ENCODE measurements at places on chromosomes 16 and 17.

- no peak for DNase-seq
Measured at GRCh38 chr16:68660359-68660795, 15.3 kb downstream of the CDH3 start.

DNA sequence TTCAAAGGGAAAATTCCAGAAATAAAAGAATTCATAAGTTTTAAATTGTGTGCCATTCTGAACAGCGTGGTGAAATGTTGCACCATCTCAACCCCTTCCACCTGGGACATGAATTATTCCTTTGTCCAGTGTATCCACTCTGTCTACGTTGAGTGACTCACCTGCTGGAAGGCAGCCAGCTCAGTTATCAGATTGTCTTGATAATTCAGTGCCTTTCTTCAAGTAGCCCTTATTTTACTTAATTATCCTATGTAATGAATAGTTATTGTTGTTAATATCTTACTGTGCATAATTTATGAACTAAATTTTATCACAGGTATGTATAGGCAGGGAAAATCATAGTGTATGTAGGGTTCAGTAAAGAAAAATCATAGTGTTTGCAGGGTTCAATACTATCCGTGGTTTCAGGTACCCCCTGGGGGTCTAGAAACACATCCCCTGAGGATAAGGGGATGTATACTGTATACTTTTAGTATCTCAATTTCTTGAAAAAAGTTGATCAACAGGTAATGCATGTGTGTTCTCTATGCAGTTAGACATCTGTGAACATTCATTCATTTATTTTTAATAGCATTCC lies 7.7 kb upstream of the PCTP start:
- DNase-seq: no peak

- DNase-seq: no peak
Measured at GRCh38 chr16:88591577-88592021, 21.4 kb downstream of the ZC3H18 start.

GRCh38 chr16:50741225-50741780 lies 583 bp upstream of the CYLD start:
- DNase-seq: peak; percentile 52

DNA sequence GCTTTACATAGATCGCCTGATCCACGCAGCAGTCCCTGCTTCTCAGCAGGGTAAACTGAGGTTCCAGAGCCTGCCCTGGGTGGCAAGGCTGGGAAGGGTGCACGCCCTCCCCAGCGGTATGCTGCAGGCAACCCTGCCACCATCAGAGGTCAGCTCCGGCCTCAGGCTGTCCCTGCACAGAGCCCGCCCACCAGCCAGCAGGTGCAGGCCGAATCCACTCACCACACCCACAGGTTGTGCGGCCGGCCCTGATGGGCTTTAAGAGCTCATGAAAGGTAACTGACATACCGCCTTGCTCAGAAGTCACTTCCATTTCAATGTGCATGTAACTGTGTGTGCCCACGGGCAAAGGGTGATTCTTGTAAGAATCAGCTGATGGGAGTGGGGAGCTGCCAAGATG lies 7.1 kb downstream of the RBFOX3 start:
- no peak for DNase-seq

DNA sequence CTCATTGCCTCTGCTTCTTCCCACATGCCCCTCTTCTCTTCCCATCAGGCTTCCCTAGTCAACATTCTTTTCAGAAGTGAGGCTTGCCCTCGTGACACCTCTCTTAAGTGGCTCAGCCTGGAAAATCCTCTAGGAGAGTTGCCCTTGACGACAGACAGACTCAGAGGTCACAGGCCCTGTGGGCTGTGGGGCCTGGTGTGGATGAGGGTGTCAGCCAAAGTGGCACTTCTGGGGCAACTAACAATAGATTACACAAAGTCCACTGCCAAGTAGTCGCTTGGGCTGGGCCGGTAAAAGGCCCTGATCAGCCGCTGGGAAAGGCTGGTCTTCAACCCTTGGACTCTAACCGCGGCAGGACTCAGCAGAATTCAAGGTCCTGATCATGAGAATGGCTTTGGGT lies 33.7 kb upstream of the METTL16 start:
- peak; percentile 28 for DNase-seq

DNA sequence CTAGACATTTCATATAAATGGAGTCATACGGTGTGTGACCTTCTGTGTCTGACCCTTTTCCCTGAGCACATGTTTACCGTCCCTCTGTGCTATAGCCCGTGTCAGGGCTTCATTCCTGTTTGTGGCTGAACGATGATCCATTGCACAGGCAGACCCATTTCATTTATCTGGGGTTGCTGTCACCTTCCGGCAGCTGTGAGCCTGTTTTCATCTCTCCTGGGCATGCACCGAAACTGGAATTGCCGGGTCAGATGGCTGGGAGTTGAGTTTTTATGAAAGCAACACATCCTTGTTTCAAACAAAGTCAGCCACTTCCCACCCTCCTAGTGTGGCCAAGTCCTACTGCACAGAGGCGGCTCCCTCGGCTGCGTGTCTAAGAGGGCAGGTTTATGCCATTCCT lies 25.5 kb downstream of the BAIAP2 start:
- DNase-seq: no peak

DNA sequence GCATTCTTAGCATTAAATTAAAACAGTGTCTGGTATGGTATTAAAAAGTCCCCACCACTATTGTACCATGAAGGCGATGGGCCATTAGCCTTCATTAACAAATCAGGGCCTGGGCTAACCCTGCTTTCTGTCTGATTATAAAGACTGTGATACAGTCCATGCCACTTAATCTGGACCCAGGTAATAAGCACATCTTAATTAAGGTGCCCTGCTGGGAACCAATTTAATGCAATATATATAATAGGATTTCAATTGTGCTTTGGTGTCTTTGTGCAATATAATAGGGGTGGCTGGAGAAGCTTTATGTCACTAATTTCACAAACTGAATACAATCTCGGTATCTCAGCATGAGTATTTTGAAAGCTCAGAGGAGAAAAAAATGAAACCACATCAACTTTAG lies 64.4 kb upstream of the CDH8 start:
- no peak for DNase-seq

DNA sequence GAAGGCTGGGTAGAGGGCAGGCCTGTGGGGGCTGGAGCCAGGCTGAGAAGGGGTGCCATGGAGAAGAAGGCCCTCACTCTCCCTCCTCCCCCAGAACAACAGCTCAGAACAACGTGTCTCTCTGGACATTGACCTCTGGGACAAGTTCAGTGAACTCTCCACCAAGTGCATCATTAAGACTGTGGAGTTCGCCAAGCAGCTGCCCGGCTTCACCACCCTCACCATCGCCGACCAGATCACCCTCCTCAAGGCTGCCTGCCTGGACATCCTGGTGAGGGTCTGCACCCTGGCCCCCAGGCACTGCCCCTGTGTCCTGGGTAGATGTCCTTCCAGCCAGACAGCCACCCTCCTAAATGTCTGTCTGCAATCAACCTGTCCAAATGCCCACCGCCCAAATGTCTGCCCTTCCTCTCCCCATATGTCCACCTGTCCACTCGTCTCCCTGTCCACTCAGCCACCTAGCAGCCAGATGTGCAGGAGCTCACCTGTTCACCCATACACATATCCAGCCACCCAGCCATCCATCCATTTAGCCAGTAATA lies 12.2 kb downstream of the GJD3 start:
- no peak for DNase-seq

DNA sequence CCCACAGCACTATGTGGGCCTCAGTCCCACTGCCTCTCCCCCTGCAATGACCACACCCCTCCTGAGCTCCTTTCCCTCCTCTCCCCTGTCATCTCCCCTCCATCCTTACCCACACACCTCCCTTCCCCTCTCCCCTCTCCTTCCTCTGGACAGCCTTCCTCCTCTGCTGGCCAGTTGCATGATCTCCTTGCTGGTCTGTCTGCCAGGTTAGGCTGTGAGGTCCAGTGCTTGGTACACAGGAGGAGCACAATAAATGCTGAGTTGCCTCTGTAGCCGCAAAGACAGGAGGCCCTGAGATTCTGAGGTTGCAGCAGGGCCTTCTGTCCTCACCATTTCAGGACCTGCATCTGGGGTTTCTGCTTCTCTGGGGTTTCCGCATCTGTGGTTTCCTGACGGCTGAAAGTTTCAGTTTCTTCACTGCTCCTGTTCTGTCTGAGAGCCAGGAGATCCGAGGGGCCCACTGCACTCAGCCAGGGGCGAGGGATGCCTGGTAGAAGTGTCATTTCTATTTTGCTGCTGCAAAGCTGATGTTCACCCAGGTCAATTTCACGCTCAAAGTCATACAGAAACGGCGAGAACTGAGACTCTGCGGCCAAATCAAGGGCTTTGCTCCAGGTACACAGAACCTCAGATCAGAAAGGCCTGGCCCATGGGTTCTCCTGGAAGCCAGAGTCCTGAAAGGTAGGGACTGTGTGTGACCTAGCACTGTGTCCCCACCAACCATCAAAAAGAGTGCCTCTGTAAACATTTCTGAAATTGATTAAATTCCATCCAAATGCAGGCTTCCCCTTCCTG lies 4.6 kb upstream of the SLC12A3 start:
- DNase-seq: no peak

GRCh38 chr17:48494335-48494734 lies 36.5 kb downstream of the HOXB1 start:
- no peak for DNase-seq

DNA sequence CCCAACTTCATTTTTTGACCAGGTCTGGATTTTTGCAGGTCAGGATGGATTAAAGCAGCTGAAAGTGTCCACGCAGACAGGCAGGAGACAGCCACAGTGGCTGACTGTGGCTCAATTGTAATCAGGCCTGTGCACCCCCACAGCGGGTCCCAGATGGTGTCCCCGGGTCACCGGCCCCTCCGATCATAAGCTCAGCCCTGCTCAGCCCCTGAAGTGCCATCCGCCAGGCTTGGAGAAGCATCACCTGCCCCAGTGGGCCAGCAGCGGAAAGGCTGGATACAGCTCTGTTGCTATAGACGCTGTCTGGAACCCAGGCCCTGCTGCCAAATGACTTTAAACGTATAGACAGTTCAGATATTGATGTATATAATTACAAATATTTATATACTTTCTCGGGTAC lies 60.6 kb downstream of the RPH3AL start:
- peak; percentile 44 for DNase-seq

DNA sequence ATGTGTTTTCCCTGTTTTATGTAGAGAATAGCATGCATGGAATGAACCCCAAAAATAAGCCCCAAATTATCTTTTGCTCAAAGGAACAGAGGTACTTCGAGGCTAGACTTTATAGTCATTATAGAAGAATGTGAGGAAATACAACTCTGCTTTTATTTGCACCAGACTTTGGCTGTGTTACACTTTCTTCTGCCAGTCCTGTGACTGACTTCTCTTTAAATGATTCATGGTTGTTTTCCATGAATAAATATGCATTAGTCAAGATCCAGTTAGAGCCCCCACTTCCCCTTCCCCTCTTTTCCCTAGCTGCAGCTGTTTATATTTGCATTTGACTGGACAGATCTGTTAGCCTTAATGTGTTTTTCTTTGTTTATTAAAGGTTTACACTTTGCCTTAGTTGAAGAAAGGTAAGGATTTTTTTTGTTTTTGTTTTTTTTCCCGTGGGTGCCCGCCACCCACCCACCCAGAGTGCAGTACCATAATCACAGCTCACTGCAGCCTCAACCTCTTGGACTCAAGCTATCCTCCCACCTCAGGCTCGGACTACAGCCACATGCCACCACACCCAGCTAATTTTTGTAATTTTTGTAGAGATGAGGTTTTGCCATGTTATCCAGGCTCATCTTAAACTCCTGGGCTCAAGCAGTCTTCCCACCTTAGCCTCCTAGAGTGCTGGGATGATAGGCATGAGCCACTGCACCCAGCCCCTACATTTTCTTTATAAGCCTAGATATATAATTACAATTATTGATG lies 152.6 kb downstream of the CYB561 start:
- no peak for DNase-seq

GRCh38 chr17:17413215-17413792 lies 63.5 kb upstream of the MED9 start:
- DNase-seq: no peak

DNA sequence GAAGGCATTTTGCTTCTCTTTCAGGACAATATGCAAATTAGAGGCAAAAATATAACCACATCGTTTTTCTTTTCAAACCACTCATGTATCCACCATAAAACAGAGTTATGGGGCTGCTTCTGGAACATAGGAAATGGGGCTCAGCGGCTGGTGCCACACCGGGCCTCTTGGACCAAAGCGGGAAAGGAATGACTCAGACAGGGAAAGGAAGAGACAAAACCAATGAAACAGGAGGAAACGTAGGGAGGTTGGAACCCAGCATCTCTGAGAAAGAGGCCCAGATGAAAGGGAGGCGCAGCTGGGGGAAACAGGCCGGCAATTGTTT lies 28.5 kb downstream of the CUEDC1 start:
- no peak for DNase-seq

DNA sequence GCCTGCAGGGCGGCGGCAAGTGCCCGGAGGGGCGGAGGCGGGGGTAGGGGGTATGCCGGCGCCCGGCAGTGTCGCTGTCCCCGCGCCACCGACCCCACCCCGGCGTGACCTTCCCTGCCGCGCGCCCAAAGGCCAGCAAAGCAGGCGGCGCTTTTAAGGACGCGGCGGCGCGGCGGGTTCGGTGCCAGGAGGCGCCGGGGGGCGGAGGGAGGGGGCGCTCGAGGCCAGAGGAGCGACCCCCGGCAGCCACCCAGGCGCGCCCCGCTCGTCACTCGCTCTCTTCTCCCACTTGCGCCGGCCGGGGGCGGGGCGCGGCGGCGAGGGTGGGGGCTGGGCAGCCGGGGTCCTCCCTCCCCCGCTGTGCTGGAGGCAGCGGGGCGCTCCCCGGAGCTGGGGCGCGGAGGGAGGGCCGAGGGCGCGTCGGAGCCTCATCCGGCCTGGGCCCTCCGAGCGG lies 8.6 kb upstream of the BAHCC1 start:
- DNase-seq: peak; percentile 46

DNA sequence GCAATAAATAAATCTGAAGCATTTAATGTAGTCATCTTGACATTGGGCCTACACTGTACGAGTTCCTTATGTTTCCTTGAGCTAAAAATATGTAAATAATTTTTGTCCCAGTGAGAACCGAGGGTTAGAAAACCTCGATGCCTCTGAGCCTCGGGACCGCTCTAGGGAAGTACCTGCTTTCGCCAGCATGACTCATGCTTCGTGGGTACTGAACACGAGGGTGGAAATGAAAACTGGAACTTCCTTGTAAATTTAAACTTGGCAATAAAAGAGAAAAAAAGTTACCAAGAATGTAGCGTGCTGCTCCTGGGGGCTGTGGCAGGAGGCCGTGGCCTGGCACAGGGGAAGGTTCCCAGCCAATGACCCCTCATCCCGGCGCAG lies 74.1 kb downstream of the SOCS1 start:
- no peak for DNase-seq

DNA sequence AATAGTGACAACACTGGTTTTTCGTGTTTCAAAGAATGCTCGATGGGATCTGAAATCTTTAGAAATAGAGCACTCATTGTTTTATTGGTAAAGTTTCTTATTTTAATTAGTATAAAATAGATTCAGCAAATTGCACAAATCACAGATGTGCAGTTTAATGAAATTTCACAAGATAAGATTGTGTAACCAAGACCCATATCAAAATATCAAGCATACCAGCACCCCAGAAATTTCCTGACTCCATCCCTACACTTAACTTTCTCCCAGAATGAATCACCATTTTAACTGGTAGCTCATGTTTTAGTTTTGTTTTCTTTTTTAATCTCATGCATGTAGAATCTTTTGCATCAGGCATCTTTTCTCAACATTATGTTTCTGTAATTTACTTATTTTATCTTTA lies 185.9 kb downstream of the KCNJ2 start:
- no peak for DNase-seq
